ENCODE measurements at places on chromosomes 2 and 18.

DNA sequence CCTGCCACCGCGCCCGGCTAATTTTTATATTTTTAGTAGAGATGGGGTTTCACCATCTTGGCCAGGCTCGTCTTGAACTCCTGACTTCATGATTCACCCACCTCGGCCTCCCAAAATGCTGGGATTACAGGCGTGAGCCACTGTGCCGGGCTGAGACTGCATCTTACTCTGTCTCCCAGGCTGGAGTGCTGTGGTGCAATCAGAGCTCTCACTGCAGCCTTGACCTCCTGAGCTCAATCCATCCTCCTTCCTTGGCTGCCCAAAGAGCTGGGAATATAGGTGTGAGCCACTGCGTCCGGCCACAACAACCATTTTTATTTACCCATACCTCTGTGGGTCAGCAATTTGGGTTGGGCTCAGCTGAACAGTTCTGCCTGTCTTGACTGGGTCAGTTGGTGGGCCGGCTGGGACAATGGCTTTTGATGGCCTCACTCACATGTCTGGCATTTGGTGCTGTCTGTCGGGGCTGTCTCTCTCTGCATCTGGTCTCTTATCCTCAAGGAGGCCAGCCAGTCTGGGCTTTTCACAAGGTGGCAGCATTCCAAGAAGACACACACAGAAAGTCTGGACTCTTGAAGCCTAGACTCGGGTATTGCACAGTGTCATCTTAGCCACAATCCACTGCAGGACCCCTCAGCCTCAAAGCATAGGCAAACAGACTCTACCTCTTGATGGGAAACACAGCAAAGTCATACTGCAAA is 116.8 kb upstream of the GATA6 start:
- no peak for DNase-seq

DNA sequence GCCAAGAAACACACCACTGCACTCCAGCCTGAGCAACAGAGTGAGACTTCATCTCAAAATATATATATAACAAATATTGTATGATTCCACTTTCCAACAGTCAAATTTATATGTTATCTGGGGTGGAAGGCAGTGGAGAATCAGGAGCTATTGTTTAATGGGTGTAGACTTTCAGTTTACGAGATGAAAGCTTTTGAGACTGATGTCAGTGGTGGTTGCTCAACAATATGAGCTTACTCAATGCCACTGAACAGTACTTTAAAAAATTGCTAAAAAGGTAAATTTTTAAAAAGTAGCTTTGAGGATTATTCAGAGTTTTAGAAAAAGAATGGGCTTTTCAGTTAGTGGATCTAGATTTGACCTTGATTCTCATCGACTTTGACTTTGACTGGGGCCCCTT is 105.9 kb upstream of the ST6GAL2 start:
- no peak for DNase-seq

GRCh38 chr18:25243754-25244153 is 108.2 kb downstream of the ZNF521 start:
- no peak for DNase-seq

GRCh38 chr2:200693836-200694470 is 108.1 kb downstream of the AOX1 start:
- DNase-seq: no peak

DNA sequence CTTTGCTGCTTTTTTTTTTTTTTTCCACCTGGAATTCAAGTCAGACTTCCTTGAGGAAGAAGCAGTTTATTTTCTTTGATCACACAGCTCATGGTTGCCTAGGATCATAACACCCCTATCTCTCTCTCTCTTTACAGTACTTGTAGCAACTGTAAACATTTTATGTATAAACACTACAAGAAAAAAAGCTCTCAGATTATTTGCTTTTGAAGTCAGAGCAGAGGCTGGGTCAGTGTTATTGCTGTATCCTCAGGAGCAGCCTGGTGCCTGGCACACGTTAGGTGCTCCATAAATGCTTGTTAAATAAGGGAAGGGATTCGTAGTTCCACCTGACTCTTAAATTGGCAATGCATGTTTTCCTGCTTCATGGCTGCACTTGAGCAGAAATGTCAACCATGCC is 221.2 kb downstream of the TGIF1 start:
- DNase-seq: no peak

GRCh38 chr2:171279983-171280790 is 119.5 kb upstream of the TLK1 start:
- no peak for DNase-seq

- DNase-seq: no peak
These were observed 453.7 kb downstream of the STK39 start for GRCh38 chr2:167793725-167794124.

DNA sequence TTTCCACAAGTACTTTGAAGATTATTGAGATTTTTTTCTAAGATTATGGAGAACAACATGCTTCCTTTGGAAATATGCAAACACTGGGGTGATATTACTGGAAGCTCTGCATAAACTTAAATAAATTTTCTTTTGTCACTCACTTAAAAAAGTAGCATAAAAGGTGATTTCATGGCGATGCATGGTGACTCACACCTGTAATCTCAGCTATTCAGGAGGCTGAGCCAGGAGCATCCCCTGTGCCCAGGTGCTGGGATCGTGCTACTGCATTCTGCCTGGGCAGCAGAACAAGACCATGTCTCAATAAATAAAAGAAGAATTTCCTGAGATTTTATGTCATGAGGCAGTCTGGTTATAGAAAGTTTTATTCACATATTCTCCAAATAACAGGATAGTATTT is 679.1 kb upstream of the CDH2 start:
- no peak for DNase-seq

- DNase-seq: no peak
These were observed 32.3 kb downstream of the AFF3 start for GRCh38 chr2:100109986-100110613.

DNA sequence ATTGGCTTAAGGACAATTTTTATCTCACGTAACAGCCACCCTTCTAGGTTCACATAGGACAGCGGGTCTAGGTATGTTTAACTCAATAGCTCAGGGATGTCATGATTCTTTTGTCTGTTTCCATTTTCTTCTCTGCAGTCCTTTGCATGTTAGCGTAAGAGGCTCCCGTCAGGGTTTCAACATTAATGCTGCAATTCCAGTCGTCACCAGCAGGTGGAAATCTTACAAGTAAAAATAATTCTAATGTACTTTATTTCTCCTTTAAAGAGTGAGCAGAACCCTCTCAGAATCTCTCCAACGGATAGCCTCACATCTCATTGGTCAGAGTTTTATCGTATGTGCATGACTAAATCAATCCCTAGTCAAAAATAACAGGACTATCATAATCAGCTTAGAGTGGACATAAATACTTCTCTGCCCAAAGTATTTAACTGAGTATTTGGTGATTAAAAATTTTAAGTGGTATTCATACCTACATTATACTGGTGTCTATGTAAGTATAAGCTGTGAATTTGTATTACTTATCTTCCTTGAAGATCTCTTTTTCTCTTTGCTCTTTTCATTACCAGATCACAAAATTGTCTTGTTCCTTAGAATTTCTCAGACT is 487.2 kb upstream of the GCFC2 start:
- peak; percentile 76 for DNase-seq

DNA sequence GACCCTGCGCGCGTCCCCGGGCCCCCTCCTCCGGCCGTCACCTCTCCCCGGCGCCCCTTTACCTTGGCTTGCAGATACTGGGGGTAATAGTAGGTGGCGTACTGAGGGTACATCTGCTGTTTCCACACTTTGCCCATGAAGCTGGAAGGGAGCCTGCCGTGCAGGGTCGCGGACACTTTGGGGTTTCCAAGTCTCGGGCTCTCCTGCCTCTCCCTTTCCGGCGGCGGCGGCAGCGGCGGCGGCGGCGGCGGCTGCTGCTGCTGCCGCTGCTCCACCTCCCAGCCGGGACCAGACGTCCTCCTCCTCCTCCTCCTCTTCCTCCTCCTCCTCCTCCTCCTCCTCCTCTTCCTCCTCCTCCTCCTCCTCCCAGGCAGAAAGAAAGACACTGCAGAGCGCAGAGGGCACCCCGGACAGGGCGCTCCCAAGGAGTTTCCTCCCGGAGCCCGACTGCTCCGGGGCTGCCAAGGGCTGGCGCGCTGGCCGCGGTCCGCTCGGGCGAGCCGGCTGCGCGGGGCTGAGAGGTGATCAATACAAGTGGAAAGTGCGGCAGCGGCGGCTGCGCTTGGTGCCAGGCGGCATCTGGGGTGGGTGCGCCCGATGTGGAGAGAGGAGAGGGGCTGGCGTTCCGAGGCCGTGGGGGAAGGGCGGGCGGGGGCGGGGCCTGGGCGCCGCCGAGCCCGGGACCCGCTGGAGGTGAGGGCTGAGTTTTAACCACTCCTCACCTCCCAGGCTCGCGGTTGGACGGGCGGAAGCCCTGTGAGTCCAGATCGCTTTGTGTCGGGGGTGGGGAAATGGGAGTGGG is at the start of gene RBMS1:
RBMS1 (minus strand) TSS at position 581 of the 802 bp plus-strand sequence; CDS start at position 137, 444 bp downstream.
- peak; percentile 34 for DNase-seq

- no peak for DNase-seq
These were observed 588.5 kb upstream of the ZEB2 start for GRCh38 chr2:145108361-145108778.

DNA sequence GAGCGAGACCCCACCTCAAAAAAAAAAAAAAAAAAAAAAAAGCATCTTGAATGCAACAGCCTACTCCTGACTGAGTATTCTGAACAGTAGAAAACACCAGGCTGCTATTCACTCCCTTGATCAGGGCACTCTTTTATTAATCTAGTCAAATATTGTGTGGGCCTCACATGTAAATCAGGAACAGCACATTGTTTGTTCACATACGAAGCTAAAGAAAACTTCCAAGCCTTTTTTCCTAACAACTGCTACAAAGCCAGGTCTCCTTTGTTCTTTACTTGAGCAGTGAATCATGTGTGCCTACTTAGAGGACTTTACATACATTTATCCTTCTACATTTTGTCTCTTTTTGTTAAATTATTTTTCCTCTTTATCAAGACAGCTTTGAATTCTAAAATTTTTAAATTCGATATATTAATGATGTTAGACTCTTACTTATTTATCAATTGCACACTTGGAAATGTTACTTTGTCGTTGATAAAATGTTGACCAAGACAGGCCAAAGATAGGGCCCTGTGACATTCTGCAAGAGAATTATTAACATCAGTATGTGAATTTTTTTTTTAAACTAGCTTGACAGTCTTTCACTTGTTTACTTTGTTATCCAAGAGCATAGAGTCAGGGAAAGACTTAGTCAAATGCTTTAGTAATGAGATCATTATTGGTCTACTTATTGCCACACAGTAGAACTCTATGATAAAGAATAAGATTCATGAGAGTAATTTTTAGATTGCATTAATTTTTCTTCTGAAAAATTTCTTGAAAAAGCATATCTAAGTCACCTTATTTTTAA is 13.2 kb downstream of the SPATS2L start:
- DNase-seq: no peak

- DNase-seq: no peak
These were observed 462.3 kb upstream of the SALL3 start for GRCh38 chr18:78517328-78517727.

- DNase-seq: no peak
These were observed 607.3 kb downstream of the ERBB4 start for GRCh38 chr2:211931314-211931713.

DNA sequence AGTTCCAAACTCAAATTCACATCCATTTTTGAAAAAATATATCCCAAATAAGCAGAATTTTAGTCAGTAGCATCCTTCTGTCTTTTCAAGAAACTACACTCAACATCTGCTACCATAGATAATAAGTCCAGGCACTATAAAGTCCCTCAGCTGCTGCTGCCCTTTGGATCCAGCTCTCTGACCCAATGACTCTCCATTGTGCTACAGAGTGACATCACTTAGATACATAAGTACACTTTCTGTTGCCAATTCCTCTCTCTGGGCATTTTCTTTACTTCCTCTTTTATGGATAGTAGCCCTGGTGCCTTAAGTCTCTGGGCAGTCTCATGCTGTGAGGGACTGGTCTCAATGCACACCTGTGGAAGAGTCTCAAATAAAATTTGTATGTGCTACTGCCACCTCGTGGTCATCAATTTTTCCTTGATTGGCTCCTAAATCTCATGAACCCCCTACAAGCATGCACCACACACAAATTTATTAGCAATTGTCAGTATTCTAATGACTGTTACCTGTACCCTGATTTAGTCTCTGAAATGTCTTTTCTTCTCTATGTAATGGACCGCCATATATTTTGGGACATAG is 219.2 kb downstream of the LRP1B start:
- DNase-seq: no peak

GRCh38 chr2:43009448-43009847 is 217.0 kb downstream of the ZFP36L2 start:
- DNase-seq: no peak

GRCh38 chr2:238055841-238056240 is 5.0 kb upstream of the SCLY start:
- DNase-seq: no peak

DNA sequence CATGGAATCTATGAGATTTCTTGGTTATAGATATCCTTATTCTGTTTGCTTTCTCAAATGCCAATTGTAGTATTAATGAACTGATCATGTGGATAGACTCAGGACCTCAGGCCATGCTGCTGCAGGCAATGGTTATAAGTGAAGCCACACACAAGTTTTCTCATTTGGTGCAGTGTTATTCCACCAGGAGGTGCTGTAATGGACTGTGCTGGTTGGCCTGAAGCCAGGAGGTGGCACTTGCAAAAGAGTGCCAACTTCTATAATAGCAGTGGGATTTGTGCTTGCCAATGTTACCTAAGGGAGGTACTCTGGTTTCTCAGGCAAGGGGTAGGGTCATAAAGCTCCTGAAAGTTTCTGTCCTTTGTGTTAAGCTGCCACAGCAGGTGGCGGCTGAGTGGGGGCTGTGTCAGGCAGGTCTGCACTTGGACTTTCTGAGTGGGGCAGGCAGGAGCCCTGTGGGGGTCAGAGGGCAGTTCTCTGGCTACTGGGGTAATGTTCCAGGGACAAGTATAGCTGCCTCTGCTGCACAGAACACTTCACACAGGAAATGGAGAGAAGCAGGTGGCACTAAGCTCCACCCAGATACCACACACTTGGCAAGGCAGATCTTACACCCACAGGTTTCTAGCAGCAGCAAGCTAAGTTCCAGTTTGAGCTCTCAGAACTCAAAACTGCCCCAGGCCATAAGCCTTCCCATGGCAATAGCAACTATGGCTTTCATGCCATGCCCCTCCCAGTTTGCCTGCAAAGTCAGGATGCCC is 352.6 kb upstream of the CWC22 start:
- DNase-seq: no peak

- DNase-seq: no peak
These were observed 39.5 kb upstream of the IL1RL1 start for GRCh38 chr2:102271844-102272243.

GRCh38 chr2:85994421-85994777 is 105.6 kb upstream of the ST3GAL5 start:
- DNase-seq: no peak
